Left ventricle myocardium inferior (tissue), 1 donor: ENCODE measurements at places on chromosomes 3 and 15.

DNA sequence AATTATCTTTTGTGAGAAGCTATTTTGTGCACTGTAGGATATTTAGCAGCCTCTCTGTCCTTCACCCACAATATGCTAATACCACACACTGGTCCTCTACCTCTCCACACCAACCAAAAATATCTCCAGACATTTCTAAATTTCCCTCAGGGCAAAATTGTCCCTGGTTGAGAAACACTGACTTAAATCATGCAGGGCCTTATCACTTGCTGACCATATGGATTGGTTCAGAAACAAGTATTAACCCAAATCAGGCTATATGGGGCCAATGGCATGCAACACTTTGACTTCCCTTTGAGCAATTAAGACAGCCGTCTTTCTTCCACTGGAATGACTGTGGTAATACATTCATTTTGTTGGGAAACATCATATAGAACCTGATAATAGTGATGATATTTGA lies 251.1 kb downstream of the CNTN3 start:
- DNase-seq: no peak

GRCh38 chr15:85482894-85483293 lies 102.5 kb downstream of the AKAP13 start:
- no peak for DNase-seq

GRCh38 chr3:144437989-144438388 lies 466.4 kb downstream of the DIPK2A start:
- no peak for DNase-seq

DNA sequence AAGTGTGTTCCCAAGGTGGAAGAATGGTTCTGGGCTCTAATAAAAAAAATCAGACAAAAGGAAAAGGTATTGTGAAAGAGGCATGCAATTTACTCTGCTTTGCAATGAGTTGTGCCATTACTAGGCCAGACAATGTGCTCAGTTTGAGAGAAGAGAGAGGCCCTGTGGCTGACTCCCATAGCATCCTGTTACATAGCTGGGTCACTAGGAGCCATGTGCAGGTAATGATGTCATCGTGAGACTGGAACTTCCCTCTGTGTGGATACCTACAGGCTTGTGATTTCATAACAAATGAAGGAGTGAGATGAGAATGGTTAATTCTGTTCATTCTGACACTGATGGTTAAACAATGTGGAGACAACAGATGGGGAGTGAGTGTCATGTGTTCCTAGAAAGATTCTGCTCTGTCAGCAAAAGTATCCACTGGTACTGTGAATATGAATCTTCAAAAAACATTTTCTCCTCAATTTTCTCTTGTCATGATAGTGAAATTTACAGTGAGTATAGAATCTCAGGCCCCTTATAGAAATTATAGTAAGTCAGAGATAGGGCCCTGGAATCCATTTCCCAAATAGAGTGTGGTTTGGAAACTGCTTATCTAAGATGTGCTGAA lies 648.7 kb upstream of the DPPA4 start:
- DNase-seq: no peak

DNA sequence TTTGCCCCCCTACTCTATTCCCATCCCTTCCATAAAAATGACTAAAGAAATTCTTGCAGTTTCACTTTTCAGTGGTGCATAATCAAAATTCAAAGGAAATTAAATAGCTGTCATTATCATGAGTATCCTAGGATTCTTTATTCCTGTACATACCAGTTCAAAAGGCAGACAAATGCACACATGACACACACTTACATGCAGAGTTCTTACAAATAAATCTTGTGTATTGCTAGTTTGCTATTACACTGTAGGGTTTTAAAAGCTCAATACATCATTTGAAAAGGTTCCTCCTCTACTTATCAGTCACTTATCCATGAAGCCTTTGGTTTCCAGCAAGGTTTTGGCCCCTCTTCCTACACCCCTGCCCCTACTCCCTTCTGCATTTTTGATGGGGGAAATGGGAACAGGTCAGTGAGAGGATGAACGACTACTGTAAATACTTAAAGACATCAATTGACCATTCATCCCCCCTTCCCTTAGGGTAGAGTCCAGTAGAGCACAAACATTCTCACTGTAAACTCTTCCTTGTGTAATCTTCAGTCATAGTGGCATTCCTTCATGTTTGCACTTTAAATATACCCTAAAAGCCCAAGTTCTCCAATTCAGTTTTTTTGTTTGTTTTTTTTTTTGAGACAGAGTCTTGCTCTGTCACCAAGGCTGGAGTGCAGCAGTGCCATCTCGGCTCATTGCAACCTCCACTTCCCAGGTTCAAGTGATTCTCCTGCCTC lies 92.6 kb downstream of the SUCLG2 start:
- DNase-seq: no peak

DNA sequence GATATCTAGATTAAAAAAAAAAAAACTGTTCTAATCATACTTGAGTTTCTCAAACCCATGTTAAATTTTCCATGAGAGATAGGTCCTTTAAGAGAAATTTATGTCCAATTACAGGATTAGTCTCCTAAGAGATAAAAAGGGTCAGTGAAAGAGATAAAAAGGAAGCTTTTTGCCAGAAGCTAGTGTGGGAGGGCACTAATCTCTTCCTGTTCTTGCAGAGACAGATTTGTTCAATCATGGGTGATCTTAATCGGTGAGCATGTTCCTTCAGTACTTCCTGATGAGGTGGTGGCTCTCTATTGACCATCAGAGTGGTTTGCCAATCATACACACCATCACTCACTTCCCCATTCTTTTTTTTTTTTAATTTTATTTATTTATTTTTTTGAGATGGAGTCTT lies 16.9 kb upstream of the LPP start:
- DNase-seq: no peak

GRCh38 chr3:125143982-125144652 lies 68.4 kb downstream of the SLC12A8 start:
- DNase-seq: no peak

GRCh38 chr15:67080900-67081431 lies 15.6 kb downstream of the SMAD3 start:
- DNase-seq: peak; percentile 29

DNA sequence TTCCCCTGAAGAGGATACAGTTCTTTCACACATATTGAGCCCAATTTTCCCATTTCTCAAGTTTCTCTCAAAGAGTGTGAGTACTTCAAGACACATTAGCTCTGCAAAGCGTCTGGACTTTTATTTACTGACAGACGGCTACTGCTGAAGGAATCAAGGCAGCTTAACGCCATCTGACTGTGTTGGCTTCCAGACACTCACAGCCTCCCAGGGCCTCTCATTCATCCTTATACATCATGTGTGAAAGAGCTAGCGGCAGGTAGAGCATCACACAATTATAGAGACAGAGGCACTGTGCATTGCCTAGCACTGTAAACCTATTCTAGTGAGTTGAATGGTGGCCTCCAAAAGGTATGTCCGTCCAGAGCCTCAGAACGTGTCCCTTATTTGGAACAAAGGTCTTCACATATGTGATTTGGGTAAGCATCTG lies 284.1 kb upstream of the STT3B start:
- DNase-seq: no peak

DNA sequence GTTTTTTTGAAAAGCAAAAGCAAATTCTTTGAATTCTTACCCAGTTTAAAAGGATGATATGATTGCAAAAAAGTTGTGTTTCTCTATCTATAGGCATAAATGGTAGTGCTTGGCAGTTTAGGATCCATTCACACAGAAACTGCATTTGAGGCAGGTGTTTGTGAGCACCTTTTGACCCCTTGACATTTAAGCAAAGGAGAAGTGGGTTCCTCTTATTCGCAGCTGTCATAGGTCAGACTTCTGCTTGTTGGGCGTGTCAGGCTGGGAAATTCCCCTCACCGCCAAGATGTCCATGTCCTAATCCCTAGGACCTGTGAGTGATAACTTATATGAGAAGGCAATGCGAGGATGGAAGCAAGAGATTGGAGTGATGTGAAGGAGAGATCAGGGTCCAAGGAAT lies 67.4 kb downstream of the SH3GL3 start:
- DNase-seq: no peak

DNA sequence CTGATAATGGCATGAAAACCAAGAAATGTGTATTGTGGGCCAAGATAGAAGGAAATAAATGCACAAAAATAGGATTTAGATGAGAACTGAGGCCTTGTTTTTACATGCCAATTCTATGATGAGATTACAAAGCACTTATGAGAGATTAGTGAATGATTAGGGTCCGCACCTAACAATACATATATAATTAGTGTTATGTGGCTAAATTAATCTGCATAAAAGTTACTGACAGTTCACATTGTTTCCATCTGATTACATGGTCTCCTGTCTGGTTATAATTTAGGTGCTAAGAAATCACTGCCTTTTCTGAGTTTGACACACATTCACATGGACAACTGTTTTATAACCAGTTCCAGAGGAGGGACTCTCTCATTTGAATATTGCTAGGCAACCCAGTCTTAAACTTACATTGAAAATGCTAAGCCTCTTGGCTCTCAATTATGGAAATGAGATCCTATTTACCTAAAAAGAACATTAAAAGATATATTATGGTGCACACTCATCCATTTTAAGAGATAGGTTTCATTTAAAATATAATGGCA lies 117.0 kb upstream of the ARL6 start:
- DNase-seq: no peak

- DNase-seq: no peak
These were observed 40.2 kb downstream of the ZNF148 start for GRCh38 chr3:125334675-125335560.
